ENCODE measurements at places on chromosomes 6 and 20.
A peak's percentile ranks its signal among the peaks of the same experiment; 100 is the strongest.

- DNase-seq: no peak
These were observed 118.1 kb downstream of the MYB start for GRCh38 chr6:135299256-135299655.

DNA sequence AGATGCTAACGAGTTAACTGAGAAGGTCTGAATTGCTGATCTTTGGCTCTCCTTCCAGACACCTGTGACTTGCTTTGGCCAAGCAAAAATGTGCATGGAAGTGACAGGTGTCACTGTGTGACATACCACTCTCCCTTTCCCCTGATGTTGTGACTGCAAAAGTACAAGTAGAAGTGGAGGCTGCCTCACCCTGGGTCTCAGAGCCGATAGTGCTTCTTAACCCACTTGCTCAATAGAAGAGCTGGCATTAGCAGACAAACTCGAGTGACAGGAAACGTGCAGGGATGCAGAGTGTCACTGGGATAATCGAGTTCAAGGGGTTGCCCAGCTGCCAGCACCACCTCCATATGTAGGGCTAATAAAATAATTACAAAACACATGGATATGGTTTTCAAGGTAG, 16.4 kb upstream of the SPO11 start:
- DNase-seq: no peak

DNA sequence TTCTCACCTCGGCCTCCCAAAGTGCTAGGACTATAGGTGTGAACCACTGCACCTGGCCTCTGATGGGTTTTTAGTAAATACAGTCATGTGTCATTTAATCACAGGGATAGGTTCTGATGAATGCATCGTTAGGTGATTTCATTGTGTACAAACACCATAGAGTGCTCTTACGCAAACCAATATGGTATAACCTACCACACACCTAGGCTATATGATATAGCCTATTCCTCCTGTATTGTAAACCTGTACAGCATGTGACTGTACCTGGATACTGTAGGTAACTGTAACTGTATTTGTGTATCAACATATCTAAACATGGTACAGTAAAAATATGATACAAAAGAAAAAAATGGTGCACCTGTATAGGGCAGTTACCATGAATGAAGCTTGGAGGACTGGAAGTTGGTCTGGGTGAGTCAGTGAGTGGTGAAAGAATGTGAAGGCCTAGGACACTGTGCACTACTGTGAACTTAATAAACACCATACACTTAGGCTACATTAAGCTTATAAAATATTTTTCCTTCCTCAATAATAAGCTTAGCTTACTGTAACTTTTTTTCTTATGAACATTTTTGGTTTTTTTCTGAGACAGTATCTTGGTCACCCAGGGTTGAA, 10.0 kb downstream of the BICRAL start:
- no peak for DNase-seq

DNA sequence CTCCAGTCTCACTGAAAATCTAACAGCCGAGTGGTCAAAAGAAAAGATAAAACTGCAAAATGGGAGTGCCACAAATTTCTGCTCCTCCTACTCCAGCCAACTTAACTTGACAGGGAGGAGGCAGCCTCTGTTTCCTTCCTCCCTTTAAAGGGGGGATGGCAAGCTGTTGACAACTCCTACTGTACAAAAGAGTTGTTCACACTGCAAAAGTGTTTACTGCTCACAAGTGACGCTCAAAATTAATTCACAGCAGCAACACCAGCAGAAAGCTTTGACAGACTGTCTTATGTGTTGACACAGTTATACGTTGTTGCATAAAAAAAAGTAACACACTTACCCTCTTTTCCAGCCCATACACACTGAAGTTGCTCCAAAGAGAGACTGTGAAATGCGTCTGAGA, 169.8 kb downstream of the BACH2 start:
- DNase-seq: no peak

- DNase-seq: no peak
These were observed 547.6 kb downstream of the HAO1 start for GRCh38 chr20:7392542-7393206.

DNA sequence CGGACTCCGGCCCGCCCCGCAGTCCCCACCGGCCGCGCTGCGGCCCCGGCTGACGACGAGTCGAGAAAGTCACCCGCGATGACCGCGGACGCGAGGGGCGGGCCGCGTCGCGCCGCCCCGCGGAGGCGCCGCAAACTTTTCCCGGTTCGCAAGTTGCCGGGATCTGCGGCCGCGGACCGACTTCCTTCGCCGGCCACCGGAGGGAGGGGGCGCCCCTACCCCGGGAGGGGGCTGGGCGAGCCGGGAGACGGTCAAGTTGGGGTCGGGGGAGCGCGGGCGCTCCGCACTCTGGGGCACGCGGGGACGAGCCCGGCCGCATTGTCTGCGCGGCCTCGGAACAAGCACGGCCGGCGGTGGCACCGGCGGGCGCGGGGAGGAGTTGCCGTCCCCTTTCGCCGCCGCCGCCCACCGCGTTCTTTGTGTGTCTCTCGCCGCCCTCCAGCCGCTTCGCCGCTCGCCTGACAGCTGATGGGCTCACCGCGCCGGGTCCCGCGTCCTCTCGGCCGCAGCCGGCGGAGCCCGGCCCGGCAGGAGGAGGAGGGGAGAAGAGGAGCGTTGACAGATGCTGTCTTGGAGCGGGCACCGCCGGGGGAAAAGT, 131.6 kb downstream of the OGFRL1 start:
- DNase-seq: no peak

- DNase-seq: no peak
These were observed 84.0 kb upstream of the SMLR1 start for GRCh38 chr6:130743175-130743574.

- no peak for DNase-seq
These were observed 10.8 kb downstream of the REPS1 start for GRCh38 chr6:138977242-138977641.

- no peak for DNase-seq
These were observed 118.0 kb downstream of the OPRM1 start for GRCh38 chr6:154157082-154157481.

GRCh38 chr6:29742127-29742526, 18.9 kb downstream of the HLA-F start:
- DNase-seq: no peak

DNA sequence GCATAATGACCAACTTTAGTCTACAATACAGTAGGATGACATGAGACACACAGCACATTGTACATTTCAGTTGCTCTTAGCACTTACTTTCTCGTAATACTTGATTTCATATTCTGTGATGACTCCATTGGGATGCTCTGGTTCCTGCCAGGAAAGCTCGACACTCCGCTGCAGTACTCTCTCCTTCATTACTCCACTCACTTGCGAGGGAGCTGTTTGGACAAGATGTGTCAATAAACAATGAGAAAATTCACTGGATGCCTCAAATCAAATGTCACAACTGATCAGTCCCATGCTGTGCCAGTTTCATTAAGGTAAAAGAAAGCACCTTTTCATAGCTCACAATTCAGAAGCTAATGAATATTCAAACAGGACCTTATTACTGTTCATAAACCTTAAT, 147.1 kb downstream of the EPHA7 start:
- no peak for DNase-seq

DNA sequence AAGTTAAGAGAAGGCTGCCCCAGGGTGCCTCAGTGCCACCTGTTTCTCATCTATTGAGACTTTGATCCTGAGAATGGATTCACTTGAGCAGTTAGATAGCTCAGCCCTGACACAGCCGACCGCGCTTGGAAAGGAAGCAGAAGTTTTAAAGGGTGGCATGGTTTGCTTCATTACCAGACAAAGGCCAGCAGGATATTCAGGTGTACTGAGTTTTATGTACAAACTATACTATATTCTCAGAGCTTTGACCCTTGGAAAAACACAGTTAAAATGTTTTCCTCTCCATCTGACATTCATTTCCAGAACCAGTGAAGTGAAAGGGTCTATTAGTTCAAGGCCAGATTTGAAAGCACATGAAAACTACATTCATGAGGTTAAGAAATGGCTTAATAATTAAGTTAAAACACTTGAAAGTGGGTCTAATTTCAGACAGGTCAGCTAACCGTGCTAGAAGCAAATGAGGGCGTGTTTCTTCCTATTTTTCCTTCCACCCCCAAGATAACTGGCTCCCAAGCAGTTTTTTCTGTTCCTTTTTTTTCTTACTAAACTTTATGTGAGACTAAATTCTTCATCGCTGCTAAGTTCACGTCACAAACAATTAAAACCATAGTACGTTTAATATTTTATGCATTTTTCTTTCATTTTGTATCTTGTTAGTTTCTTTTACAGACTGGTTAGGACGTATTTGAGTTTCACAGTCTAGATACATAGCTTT, 385.3 kb upstream of the SOX4 start:
- no peak for DNase-seq

DNA sequence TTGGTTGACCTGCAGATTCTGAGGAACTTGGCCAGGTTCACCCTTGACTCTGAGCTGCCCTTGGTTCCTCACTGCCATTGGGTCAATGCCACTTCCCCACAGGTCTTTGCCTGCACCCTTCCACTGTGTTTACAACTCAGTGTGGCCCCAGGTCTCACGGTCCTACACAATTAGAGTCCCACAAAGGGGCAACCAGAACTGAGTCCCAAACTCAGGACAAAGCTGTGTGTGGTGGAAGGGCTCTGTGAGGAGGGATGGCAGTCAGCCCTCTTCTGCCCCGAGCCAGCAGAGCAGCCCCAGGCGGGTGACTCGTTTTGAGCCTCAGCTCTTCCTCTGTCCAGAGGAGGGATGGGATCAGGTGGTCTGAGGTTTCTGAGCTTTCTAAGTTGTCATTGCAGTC, 69.5 kb downstream of the NPEPL1 start:
- DNase-seq: no peak

GRCh38 chr6:126696921-126697693, 357.2 kb downstream of the CENPW start:
- peak; percentile 39 for DNase-seq

- DNase-seq: no peak
These were observed 5.2 kb downstream of the INSM1 start for GRCh38 chr20:20373091-20373571.

DNA sequence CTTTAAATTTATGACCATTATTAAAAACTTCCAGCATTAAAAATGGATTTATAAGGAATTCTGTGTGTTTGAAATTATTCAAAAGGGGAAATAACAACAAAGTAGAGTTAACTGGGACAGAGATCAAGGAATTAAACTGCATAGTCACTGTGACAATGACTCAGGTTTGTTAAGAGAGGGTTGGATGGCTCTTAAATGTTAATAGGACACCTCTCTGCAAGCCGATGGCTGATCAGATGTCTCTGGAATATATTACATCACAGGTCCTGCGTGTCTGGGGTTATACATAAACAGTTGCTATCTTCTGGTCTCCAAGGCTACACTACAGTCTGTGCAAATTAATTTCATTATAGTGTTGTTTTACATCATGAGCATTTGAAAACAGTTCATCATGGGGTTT, 574.3 kb downstream of the COL12A1 start:
- no peak for DNase-seq

DNA sequence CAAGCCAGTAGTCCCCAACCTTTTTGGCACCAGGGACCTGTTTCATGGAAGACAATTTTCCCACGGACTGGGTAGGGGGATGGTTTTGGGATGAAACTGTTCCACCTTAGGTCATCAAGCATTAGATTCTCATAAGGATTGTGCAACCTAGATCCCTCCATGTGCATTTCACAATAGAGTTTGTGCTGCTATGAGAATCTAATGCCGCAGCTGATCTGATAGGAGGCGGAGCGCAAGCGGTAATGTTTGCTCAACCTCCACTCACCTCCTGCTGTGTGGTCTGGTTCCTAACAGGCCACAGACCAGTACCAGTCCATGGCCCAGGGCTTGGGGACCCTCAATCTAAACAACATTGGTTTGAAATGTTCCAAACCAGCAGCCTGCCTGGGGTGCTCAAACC, 137.0 kb upstream of the STXBP5 start:
- no peak for DNase-seq

- DNase-seq: no peak
These were observed 36.0 kb downstream of the ADNP start for GRCh38 chr20:50895111-50895830.

GRCh38 chr6:77620278-77620882, 32.5 kb upstream of the MEI4 start:
- no peak for DNase-seq

- no peak for DNase-seq
These were observed 306.9 kb downstream of the LRFN2 start for GRCh38 chr6:40280231-40280630.

GRCh38 chr6:170226647-170227046, 64.2 kb downstream of the DLL1 start:
- no peak for DNase-seq

GRCh38 chr20:50127587-50128519, 14.9 kb upstream of the UBE2V1 start:
- DNase-seq: no peak

DNA sequence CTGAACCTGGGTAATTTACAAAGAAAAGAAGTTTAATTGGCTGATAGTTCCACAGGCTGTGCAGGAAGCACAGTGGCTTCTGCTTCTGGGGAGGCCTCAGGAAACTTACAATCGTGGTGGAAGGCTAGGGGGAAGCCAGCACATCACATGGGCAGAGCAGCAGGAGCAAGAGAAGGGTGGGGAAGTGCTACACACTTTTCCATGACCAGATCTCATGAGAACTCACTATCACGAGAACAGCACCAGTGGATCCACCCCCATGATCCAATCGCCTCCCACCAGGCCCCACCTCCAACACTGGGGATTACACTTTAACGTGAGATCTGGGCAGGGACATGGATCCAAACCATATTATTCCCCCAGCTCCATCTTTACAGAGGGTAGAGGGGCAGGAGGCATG, 166.4 kb downstream of the NFATC2 start:
- no peak for DNase-seq

DNA sequence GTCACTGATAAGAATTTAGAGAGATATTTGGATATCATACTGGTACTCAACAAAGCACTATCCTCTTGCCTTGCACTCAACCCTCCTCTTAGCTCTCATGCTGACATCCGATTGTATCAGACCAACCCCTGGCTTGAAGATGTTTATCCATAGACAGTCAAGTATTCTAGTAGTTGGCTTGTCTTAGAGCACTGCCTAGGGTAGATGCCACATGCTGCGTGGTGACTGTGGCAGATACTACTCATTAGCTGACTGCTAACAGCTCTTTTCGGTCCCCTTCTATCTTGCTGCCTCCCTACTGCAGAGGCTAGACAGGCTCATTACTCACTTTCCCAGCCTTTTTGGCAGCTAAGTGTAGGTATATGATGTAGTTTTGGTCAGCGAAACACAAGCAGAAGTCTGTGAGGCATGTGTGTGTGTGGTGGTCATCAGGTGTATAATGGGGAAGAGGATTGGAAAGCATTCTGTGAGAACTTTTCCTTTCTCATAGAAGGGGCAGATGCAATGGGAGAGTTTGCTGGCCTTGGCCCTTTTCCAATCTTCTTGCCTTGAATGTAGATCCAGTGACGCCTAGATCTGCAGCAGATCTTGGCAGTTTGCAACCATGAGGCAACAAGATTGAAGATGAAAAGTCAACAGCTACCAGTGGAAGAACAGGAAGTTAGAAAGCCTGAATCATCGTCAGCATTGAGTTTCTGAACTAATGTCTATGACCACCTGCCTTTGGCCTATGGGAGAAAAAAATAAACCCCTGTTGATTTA, 4.4 kb upstream of the IFNGR1 start:
- DNase-seq: no peak
